ENCODE measurements at places on chromosomes 3 and 15.

DNA sequence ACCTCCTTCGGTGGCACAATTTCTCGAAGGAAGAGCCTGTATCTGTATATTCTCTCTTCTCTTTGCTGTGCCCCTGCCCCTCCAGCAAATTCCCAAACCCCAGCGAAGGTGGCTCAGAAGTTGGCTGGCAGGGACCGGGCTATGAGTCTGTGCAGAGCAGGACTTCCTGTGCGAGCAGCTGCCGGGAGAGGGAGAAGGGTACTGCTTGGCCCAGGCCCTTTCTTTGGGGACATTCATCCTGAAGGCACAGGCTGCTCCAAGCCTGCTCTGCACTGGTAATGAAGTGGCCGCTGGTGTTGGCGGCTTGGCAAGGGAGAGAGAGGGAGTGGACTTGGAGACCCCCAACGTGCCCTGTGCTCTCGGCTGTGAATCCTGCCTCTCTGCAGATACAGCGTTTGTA is 1.5 kb downstream of the SLC6A11 start:
- no peak for DNase-seq

- no peak for DNase-seq
Observed at GRCh38 chr3:155991847-155992246, 121.4 kb downstream of the GMPS start.

GRCh38 chr15:101390462-101390861 is 95.4 kb upstream of the SNRPA1 start:
- no peak for DNase-seq

DNA sequence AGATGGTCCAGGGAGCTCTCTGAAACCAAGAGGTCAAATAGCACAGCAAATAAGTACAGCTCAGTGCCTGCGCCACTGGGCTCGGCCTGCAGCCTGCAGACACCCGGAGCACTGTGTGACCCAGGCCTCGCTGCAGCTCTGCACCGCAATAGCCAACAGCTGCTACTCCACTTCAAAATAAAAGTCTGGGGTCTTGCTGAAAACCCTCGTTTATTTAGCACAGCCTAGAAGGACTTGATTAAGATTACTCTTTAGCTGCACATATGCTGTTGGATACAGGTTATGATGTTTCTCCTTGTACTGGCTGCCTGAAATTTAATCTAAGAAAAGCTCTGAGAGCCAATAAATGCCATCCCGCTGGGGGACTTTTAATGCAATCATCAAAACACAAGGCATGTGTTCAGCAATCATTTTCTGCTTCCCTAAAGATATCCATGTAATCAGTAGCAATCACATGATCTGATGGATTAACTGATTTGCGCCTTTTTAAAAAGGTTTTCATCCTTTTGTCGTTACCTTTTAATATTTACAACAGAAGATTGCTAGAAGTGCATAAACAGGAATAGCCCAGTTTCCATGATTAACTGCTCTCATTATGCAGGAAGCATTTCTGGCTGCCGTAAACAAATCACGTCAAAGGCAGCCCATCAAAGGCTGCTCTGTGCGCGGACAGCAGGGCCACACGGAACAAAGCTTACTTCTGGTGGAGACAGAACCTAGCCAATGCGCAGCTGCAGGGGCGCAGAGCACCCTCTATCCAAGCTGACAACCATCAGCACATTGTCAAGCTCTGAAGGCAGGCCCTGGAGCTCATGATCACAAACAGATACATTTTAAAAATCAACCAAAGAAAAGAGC is 58.8 kb downstream of the CLASP2 start:
- DNase-seq = peak; percentile 15

DNA sequence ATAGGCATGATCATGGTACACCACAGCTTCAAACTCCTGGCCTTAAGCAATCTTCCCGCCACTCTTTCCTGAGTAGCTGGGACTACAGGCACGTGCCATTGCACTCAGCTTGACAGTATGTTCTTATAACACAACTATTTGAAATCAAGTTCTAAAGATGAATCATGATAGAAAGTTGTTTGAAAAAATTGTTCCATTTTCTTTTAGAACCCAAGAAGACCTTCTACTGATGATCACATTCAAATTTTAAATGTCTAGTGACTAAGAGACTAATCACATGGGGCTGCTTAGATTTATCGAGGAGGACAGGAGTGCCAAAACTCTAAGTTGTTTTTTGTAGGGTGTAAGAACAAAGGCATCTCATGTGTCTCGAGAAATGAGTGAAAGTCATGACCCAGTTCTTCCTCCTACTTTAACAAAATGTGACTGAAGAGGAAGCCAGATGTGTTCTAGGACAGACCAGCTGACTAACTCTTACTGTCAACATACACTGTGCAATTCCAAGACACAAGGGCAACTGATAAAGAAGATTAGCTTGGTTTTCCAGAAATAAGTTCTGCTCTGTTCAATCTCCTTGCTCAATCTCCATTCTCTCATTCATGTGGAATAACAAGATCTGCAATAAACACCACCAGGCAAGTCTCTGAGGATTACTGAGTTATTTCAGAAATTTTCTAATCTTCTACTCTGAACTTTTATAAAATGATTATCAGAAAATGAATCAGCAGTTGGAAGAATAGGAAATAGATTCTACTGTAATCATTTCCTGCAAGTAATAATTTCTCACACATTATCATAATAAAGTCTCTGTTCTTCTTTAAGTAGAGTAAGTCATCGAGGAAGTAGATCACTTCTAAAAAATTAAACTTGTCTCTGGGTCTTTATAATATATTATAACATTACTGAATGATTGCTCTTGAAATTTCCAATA is 122.6 kb upstream of the CCNL1 start:
- DNase-seq = no peak
